IgD-negative memory B cell (primary cell): ENCODE measurements at places on chromosomes 2 and 18. TPM values are rescaled to one million over a fixed set of nuclear protein-coding genes. Genes with fewer than 3 reads are reported as not detected.

The ATP6V1C2 gene
- 0.30 TPM for polyA plus RNA-seq

The ALK gene
- not detected for polyA plus RNA-seq

The PTPRN gene
- not detected for polyA plus RNA-seq

The SLC14A1 gene
- polyA plus RNA-seq = 3.5 TPM

The TRABD2A gene
- 5.7 TPM for polyA plus RNA-seq

The KIF5C gene
- polyA plus RNA-seq = 2.0 TPM

The GREB1L gene
- 0.05 TPM for polyA plus RNA-seq

The EGR4 gene
- polyA plus RNA-seq = 0.26 TPM

The FZD7 gene
- 0.19 TPM for polyA plus RNA-seq

The IL18RAP gene
- 0.55 TPM for polyA plus RNA-seq

The ATOH8 gene
- not detected for polyA plus RNA-seq

The STAT4 gene
- 1.9 TPM for polyA plus RNA-seq

The ASB18 gene
- polyA plus RNA-seq = not detected

The MTHFD2 gene
- polyA plus RNA-seq = 6.0 TPM

The ESPNL gene
- polyA plus RNA-seq = 5.5 TPM

The MAPK4 gene
- polyA plus RNA-seq = not detected

The FTCDNL1 gene
- 2.0 TPM for polyA plus RNA-seq

The COL6A3 gene
- polyA plus RNA-seq = not detected

The LBX2 gene
- not detected for polyA plus RNA-seq

The UGT1A5 gene
- not detected for polyA plus RNA-seq

The SCN1A gene
- not detected for polyA plus RNA-seq

The ST3GAL5 gene
- polyA plus RNA-seq = 38.2 TPM

The C2orf66 gene
- polyA plus RNA-seq = not detected

The GKN2 gene
- not detected for polyA plus RNA-seq

The B3GNT7 gene
- polyA plus RNA-seq = 3.3 TPM

The RESP18 gene
- not detected for polyA plus RNA-seq

The LCT gene
- polyA plus RNA-seq = not detected

The SRD5A2 gene
- polyA plus RNA-seq = not detected

The PDE1A gene
- not detected for polyA plus RNA-seq
